ENCODE measurements at places on chromosomes 1 and 21.

DNA sequence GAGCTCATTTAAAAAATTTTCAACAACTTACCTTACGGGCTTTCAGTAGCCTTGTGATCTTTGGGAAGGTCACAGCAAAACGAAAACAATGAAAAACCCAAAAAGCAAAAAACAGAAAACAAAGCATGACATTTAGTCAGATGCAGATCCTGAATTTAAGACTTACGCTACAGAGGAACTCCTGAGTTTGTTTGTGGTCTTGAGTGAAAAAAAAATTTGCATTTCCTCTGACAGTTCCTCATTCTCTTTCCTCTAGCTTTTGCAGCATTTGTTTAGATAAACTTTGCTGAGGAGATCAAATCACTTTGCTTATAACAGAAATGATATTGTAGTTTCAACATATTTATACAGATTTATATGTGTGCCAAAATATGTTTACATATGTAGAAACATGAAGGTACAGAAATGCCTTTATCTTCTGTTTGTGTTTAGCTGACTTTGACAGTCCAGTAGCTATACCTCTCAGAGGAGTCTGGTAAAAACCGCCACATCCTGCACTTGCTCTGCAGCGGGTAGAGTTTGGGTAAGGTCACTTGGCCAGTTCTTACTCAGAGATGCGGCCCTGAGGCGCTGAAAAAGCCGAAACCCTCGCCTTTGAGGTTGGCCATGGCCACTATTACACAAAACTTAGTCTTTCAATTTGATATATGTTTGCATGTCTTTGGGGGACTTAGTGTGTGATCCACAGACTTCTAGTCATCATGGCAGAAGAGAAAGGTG is 142.5 kb downstream of the TNR start:
- DNase-seq, result no peak

GRCh38 chr1:166977951-166978350 is 2.6 kb upstream of the ILDR2 start:
- no peak for DNase-seq

DNA sequence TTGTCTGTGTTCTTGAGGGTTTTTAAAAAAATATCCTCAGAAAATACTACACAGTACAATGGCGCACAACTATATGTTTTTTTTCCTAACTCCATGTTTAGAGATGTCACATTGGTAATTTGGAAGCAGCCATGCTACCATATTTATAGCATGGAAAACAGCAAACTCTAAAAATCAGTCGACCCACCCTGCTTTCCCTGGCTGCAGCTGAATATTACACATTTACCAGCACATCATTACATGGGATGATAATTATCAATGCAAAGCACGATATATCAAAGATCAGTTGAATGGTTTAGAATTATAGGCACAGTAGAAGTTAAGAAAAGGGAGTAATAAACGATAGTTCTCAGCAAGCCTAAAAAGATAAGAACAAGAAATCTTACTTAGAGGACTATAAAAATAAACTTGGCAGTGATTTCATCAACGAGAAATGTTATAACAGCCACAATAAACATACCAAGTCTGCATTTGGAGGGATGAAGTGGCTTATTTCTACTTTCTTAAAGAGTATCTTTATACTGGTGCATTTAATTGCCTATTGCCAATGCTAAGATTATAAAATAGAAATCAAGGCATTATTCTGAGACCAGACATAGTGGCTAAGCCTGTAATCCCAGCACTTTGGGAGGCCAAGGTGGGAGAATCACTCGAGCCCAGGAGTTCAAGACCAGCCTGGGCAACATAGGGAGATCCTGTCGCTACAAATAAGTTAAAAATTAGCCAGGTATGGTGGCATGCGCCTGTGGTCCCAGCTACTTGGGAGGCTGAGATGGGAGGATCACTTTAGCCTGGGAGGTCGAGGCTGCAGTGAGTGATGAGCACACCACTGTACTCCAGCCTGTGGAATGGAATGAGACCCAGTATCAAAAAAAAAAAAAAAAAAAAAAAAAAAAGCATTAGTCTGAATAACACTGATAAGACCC is 43.4 kb downstream of the WDR64 start:
- DNase-seq, result no peak

DNA sequence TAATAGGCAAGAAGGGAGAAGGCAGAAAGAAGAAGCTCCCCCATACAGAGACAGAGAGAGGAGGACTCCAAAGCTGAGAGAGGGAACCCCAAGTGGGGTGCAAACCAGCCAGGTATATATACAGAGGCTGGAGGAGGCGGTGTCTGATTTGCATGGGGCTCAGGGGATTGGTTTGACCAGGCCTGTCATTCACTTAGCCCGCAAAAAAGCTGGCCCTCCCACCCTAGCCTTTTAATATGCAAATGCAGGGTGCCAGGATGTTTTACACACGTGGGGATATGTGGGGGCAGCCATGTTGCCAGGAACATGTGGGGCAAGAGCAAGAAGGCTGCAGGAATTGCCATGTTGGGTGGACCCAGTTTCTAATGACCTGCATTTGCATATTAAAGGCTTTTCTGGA is 37.0 kb upstream of the TENT5B start:
- no peak for DNase-seq

DNA sequence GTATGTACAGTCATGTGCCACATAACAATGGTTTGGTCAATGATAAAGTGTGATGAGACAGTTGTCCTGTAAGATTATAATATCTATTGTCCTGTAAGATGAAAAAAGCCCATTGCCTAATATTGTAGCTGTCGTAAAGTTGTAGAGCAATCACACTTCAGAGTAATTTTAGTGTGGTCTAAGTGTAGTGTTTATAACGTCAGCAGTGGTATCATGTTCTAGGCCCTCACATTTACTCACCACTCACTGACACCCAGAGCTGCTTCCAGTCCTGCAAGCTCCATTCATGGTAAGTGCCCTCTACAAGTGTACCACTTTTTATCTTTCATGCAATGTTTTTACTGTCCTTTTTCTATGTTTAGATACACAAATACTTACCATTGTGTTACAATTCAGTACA is 259.9 kb upstream of the RAB4A start:
- no peak for DNase-seq

DNA sequence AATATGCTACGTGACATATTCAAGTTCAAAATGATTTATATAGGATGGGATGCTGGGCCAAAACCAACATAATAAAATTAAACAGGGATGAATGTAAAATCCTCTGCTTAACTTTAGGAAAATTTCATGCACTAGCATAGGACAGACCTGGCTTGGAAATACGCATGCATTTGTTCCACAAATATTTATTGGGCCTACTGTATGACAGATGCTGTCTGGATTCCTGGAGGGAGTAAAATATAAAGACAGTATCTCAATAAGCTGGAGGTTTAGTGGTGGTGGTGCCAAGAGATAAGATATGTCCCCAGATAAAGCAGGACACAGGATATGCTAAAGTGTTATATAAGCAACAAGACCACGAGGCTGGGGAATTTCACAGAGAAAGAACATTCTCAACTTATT is 15.1 kb downstream of the RCSD1 start:
- DNase-seq, result no peak

DNA sequence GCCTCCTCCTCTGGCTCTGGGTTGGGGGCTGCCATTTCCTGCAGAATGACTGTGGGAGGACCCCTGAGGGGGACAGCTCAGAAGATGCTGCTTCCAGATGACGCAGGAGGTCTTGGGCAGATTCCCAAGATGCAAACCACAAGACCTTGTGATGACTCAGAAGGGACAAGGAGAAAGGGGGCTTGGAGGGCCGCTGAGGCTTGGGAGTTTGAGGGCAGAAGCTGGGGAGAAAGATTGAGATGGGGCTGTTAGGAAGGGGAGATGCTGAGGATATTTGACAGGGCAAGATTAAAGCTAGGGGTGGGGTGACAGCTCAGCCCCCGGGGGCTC is 7.5 kb downstream of the PTPRU start:
- no peak for DNase-seq

DNA sequence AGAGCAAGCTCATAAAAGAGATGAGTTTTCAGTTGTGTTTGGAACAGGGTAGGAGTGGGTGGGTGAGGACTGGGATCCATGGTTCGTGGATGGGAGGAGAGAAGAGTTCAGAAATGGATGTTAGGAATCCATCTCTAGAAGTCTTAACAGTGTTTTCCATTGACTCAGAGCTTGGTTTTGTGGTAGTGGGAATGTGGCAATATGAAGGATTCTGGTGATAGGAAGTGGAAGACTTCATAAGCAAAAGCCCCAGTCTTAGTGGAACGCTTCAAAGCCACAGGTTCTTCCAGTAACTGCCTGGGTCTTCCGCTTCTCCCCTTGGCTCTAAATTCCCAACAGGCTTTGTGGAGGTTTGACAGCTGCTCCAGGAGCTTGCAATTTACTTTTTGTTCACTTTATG is 167.9 kb downstream of the KCNJ6 start:
- no peak for DNase-seq

DNA sequence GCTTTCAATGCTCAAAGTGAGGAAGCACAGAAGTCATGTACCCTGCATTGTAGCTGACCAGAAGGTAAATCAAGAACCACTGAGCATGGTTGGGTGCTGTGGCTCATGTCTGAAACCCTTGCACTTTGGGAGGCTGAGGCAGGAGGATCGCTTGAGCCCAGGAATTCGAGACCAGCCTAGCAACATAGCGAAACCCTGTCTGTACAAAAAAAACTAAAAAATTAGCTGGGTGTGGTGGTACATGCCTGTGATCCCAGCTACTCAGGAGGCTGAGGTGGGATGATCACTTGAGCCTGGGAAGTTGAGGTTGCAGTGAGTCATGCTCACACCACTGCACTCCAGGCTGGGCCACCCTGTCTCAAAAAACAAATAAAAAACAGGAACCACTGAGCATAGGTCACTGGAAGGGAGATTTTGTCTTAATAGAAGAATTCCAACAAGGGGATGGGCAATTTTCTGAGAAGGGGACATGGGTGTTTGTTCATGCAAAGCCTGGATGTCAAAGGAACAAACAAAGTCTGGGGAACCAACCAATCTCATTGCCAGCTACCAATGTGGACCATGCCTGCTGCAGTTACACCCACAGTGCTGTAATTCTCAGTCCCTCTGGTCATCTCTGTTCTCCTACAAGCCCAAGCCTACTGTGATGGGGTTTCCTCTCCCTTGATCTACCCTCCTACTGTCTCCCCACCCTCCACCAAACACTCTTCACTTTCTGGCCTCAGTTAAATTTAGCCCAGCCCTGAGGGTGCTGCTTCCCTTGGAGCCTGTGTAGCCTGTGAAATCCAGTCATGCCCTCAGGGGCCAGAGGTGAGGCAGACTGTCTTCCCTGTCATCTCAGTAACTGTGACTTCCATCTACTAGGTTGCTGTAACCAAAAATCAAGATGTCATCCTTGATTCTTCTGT is 47.9 kb downstream of the ELF3 start:
- no peak for DNase-seq

- DNase-seq, result no peak
Measured at GRCh38 chr1:18124977-18125376, 17.4 kb downstream of the IGSF21 start.

Measured in activated gamma-delta T cell treated with Interleukin-2 at 50 U/mL for 16 hours (primary cell).